DMS79 treated with DMSO at 0.1 percent for 48 hours (cell line): ENCODE measurements at places on chromosomes 12 and 14.

- no peak for DNase-seq
These were observed 68.0 kb downstream of the RASSF3 start for GRCh38 chr12:64678248-64678647.

GRCh38 chr14:56143025-56143424, 24.8 kb downstream of the PELI2 start:
- no peak for DNase-seq

DNA sequence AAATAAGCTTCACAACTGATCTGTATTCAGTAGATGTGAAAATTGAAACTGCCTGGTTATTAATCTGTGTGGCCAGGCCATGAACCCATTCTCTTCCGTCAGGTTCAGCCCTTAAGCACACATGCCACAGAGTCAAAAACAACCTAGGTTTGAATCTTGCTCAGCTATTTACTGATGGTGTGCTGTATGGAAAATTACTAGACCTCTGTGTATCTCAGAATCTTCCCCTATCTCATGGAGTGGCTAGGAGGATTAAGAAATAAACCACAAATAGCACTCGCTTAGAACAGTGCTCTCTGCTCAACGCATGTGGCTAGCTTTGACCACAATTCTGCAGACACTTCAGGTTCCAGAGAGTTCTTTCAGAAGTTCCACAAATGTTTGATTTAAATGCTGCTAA, 240.7 kb upstream of the PLEKHG7 start:
- DNase-seq, result no peak

- DNase-seq, result no peak
These were observed 57.9 kb upstream of the SLC38A2 start for GRCh38 chr12:46430340-46430948.

DNA sequence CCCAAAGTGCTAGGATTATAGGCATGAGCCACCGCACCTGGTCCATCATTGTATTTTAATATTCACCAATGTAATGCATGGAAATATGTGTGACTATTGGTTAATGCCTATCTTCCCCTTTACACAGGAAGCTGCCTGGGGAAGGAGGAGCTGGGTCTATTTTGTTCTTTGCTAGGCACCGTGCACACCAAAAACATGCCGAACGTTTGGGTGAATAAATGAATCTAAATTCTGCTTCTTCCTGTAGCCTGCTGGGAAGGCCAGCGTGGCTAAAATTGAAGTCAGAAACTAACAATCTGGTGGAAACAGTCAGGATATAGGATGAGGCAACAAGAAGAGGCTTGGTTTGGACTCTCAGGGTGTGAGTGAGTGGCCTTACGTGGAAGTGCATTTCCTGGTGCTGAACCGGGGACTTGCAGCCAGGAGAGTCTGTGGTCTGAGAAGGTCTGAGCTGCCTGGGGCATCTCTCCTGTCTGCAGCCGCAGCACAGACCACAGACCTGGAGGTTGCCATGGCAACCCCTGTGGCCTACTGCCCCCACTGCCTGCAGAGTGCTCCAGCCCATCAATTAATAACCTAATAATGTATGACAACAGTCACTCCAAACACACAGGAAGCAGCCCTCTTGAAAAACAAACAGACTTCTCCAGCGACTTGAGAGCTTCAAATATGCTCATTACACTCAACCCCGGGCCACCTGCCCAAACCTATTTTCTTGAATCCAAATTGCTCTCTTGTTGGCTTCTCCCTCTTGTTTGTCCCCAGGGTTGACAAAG, 5.5 kb upstream of the GPR68 start:
- peak; percentile 100 for DNase-seq

GRCh38 chr12:47307680-47308399, 228.1 kb upstream of the AMIGO2 start:
- DNase-seq, result no peak

DNA sequence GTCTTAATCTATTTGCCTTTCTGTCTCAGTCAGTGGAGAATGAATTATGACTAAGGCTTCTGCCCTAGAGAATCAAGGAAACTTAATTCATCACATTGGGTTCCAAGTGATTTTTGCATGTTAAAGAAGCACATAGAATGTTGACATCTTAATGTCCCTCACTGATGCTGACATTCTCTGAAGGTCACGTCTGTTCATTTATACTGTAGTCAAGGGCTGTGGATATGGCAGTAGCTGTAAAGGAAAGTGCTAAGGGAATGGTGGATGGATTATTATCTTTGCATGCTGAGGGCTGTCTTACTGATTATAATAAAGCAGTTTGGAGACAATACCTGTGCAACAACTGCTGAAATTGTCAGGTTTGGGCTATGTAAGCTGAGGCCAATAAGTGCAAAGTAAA, 161.2 kb downstream of the PLCZ1 start:
- no peak for DNase-seq

- DNase-seq, result no peak
These were observed 3.5 kb upstream of the HCFC2 start for GRCh38 chr12:104060791-104061190.

DNA sequence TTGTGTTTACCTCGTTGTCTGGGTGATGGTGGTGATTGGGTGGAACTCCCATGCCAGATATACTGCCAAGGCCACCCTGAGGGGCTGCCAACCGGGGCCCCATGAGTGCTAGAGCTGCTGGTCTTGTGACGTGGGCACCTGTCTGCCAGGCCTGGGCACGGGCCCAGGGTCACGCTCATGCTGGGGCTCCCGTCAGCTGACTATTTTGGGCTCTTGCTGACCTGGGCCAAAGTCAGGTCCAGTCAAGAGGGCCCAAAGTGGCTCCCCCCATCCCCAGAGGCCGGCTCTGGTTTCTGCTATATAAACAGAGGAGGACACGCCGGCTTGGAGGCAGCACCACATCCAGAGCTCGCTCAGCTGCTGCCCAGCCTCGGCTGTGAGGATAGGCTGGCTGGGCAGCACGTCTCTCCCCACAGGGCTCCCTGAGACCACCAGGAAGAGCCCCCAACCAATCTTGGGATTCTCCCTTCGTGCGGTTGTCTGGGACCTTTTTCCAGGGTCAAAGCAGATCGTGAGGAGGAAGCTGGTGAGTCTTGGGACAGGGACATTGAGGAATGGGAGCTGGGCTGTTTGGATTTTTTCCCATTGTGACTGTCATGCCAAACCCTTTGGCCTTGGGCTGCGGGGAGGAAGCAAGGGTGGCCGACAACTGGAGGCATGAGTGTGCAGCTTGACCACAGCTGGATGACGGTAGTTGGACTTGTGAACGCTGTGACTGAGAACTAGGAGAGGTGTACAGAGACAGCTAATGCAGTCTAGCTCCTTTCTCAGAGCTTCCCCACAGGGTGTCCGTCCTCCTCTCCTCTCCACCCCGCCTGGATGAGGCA, 7.6 kb upstream of the NR4A1 start:
- DNase-seq, result no peak
